Nephron progenitor cell (in vitro differentiated cells): ENCODE measurements at places on chromosomes 6 and 20.

GRCh38 chr20:58715801-58716475 is 23.3 kb downstream of the NPEPL1 start:
- no peak for DNase-seq

- DNase-seq: peak; percentile 55
These were observed 337 bp downstream of the ESF1 start for GRCh38 chr20:13784271-13784892.

- no peak for DNase-seq
These were observed 2.8 kb upstream of the CDSN start for GRCh38 chr6:31122791-31123706.

DNA sequence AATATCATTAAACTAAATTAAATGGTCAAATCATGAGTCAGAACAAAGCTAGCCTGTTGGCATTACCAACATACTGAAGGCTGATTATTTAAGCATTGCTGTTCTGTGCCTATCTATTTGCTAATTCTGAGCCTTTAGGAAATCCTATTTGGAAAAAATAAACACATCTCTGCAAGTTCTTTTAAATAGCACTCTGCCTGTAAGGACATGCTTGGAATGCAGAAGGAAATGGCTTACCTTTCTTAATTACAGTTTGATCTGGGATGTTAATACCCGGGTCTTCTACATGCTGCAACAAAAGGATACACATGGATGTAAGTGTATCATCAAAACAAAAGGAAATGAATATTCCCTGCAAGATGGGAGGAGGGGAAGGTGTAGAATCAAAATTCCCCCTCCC is 8.3 kb downstream of the TFAP2A start:
- DNase-seq: no peak

DNA sequence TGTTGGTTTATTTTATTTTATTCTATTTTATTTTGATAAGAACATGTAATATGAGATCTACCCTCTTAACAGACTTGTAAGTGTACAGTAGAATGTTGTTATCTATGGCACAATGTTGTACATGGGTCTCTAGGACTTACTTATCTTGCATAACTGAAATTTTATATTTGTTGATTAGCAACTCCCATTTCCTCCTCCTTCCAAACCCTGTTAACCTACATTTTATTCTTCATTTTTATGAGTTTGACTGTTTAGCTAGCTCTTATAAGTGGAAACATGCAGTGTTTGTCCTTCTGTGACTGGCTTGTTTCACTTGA is 37.9 kb upstream of the BCAS1 start:
- no peak for DNase-seq

GRCh38 chr6:35624341-35625070 is 64.2 kb downstream of the FKBP5 start:
- no peak for DNase-seq

- DNase-seq: no peak
These were observed 146.2 kb downstream of the ID4 start for GRCh38 chr6:19983374-19983773.

DNA sequence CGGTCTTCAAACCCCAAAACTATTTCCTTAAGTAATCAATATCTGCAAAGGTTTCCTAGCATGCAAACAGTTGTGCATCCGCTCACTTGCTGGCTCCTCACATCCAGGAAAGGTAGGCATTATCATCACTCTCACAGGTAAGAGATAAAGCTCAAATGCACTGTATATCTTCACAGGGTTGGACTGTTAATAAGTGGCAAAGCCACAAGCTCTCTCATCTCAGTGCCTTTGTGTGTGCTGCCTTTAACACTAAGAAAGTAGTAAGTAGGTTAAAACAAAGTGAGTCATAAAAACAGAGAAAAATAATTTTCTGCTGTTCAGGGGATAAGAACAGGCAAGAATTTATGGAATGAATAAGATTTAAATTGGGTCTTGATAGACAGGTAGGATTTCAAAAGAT is 21.3 kb downstream of the MAN1A1 start:
- no peak for DNase-seq

DNA sequence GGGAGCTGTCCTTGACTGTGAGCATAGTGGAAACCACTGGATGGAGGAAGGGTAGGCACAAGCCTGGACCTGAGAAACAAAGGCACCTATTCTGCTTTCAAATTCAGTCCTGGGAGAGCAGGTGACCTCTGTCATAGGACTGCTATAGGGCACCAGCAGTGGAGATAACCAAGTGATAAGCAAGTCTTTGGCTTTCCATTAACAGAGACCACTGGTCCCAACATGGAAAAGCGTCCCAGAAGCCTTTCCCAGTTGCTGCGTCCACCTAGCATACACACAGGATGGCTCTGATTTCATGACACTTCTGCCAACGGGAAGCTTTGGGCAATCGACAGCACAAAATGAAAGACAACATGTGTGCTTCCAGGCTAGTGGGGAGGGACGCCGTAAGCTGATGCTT is 8.9 kb downstream of the SLC22A3 start:
- no peak for DNase-seq

DNA sequence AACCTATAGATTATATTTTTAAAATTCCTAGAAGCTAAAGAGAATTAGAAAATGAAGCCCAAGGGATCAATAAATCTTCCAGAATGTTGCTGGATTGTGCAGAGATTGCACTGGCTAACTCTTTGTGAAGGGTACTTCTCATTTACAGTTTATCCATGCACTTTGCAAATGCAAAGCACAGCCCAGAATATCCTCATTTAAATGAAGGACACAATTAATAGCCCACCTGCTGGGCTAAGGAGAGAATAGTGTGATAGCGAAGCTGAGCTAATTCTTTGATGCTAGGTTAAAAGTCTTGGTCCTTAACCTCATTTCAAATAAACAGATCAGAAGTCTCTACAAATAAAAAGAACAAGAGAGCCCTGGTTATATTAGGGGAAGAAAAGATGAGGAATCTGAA is 72.5 kb downstream of the SMPDL3A start:
- no peak for DNase-seq

- DNase-seq: no peak
These were observed 57.4 kb downstream of the NCOA6 start for GRCh38 chr20:34768096-34768495.

DNA sequence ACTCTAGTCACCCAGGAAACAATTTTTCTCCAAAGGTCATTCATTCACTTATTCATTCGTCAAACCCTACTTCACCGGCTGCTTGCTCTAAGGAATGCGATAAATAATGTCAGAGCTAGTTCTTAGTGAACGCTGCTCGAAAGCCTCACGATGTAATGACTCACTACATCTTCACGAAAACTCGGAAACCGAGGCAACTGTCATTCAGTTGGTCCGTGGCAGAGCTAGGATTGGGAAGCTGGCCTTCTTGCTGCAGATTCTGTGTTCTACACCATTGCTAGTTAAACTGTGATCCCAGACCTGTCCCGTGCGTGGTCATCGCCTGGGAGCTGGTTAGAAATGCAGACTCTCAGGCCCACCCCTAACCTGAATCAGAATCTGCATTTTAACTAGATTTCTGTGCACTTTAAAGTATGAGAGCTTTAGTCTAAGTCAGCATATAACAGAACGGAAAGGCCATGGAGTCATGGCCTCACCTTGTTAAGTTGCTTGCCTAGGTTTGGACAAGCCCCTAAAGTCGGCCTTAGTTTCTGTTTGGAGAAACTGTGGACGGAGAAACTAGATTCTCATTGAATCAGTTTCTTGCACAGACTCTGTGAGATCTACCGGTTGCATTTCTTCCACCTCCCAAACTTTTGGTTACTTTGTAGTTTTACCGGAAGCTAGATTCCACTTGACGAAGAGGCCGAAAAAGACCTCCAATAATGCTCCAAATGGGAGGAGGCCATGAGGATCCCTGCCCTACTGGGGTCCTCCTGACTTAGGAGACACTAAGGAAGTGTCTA is 651 bp upstream of the CCND3 start:
- DNase-seq: no peak

- no peak for DNase-seq
These were observed 179.2 kb upstream of the PHACTR1 start for GRCh38 chr6:12537389-12537788.

- no peak for DNase-seq
These were observed 2.5 kb downstream of the AKIRIN2 start for GRCh38 chr6:87699576-87699975.

DNA sequence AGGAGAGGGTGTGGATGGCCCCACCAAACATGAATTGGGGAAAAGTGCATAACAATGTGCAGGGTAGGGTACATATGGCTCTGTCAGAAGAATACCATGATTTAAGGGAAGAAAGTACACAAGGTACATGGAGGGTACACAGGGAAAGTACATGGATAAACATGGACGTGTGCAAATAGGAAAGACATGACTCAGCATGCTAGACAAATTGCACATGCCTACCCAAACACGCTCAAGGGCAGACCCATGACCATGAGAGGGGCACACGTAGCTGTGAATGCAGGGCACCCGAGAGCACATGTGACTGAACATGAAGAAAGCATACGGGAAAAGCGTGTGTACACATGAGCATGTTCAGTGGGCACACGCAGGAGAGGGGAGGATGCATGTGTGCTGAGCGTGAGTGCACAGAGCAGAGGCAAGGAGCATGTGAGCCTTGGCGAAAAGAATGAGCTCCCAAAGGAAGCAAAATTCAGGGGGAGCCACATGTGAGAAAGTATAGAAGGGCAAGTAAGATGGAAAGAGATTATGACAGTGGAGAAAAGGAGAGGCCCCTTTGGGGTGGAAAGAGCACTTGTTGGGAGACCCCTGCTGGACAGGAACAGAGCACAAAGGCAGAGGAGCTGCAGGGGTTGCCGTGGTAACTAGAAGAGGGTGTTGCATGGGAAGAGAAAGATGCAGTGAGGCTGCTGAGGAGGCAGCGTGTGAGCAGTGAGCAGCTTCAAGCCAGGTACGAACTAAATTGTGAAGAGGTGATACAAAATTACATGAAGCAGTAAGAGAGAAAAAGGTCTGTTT is 17.8 kb downstream of the OR2H2 start:
- peak; percentile 44 for DNase-seq

GRCh38 chr6:125222531-125223455 is 69.2 kb downstream of the TPD52L1 start:
- no peak for DNase-seq

GRCh38 chr6:92271091-92271490 is 1148.3 kb downstream of the EPHA7 start:
- DNase-seq: no peak

DNA sequence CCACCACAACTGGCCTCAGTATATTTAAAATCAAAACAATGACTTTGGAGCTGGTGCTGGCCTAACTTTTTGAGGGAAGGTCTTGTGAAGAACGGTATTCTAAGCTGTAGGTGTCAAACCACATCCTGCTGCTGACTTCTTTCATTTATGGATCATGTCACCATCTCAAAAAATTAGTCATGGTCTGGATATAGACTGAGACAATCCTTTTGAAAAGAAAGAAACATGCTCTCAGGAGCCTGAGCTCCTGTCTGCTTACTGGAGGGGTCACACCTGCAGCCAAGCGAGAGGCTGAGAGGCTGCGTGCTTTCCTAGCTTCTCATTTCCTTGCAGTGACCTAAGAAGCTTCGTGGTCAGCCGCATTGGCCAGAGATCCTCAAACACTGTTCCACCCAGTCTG is 55.2 kb downstream of the TIAM2 start:
- no peak for DNase-seq

GRCh38 chr6:131749023-131749422 is 38.2 kb upstream of the CTAGE9 start:
- DNase-seq: no peak

GRCh38 chr6:4084444-4085331 is 5.8 kb upstream of the FAM217A start:
- no peak for DNase-seq

DNA sequence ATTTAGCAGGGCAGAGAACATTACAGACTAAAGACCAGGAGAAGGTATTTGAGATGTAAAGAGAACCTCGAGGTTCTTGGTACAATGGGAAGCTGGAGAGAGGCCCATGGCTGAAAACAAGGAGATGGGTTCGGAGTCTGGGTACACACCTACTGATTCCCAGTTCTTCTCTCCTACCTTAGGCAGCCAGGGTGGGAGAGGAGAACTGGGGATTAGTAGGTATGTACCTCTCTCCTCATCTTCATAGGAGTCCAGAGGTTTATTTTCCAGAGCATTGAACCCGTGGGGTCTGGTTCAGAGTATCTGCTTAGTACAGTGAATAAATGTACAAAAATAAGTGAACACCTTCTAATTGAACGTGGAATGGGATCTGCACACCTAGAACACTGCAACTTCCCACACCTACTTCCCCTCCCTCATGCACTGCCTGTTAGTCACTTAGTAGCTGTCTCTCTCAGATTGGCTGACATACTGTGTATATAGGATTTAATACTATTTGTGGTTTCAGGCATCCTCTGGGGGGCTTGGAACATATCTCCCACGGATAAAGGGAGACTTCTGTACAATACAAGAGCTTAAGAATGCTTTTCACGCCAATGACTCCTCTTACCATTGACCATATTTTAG is 23.5 kb upstream of the NUP153 start:
- DNase-seq: no peak

- no peak for DNase-seq
These were observed 41.8 kb downstream of the SRC start for GRCh38 chr20:37387519-37388269.

- DNase-seq: no peak
These were observed 9.3 kb upstream of the HLA-DQB2 start for GRCh38 chr6:32772656-32773055.

DNA sequence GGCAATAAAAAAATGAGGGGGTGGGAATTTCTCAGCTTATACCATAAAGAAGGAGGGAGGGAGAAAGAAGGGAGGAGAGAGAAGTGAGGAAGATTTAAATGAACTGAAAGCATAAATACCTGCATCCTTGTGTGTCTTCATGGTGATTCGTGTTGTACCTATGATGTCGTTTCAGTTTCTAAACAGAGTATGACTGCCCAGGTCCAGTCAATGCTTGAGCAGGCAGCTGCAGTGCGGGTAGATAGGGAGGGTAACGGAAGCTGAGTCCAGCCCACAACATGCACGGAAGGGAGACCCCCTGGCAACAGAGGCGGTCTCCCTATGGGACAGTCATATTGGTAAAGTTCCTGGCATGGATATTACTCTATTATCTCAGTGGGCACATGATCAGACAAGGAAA is 184.5 kb downstream of the KIF16B start:
- DNase-seq: no peak

- DNase-seq: no peak
These were observed 35.6 kb downstream of the TBC1D7 start for GRCh38 chr6:13292774-13293173.
